ENCODE measurements at places on chromosomes 2 and 18. TPM values are rescaled to one million over a fixed set of nuclear protein-coding genes. Genes with fewer than 3 reads are reported as not detected.

GRCh38 chr18:10757349-10757748 lies 231.5 kb downstream of the NAPG start:
- no peak for DNase-seq

DNA sequence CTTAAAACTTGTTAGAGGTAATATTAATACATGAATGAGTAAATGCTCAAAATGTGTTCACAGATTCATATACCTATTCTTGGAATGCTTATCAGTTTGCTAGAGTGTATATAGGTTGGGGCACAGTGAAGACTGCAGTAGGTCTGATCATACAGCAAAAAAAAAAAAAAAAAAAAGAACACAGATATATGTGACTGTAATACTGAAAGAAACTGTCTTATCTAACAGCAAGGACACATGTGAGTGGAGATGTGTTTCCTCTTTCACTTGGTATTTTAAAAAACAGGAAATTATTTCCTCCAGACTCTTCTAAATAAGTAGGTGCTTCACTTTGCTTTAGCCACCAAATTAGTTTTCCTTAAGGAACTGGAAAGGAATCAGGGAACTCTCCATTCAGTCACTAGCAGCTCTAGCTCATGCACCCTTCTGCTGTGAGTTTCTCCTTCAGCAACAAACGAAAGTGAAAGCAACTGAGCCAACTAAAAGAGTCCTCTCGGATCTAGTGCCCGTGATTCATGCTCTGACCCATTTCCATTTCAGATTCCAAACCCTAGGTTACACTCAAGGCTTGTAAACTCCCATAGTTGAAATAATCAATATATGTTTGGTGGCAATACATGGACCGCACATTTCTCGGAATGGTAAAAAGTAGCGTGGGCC lies 98.5 kb downstream of the DSEL start:
- no peak for DNase-seq

- no peak for DNase-seq
Observed at GRCh38 chr2:180978903-180979748, 1.3 kb upstream of the UBE2E3 start.

CDH20 gene
- 1.4 TPM for polyA plus RNA-seq

CWC22 gene
- polyA plus RNA-seq, result 19.5 TPM

- no peak for DNase-seq
Observed at GRCh38 chr2:42906557-42907411, 114.4 kb upstream of the HAAO start.

TOGARAM2 gene
- polyA plus RNA-seq, result 1.9 TPM

GRCh38 chr2:111634995-111635538 lies 248.9 kb downstream of the ANAPC1 start:
- no peak for DNase-seq

TTC39C gene
- 3.5 TPM for polyA plus RNA-seq

GRCh38 chr2:9692456-9693195 lies 61.8 kb upstream of the YWHAQ start:
- no peak for DNase-seq

Measured in forelimb muscle (tissue), 1 donor.